ENCODE measurements at places on chromosomes 7 and 10.

GRCh38 chr10:44965651-44966097, 6.1 kb downstream of the RASSF4 start:
- DNase-seq: no peak

- DNase-seq: no peak
Measured at GRCh38 chr7:135697276-135698049, 30.5 kb downstream of the SLC13A4 start.

GRCh38 chr7:43108255-43109011, 4.0 kb upstream of the HECW1 start:
- DNase-seq: no peak

GRCh38 chr10:93211991-93212390, 138.3 kb downstream of the CYP26A1 start:
- DNase-seq: no peak

DNA sequence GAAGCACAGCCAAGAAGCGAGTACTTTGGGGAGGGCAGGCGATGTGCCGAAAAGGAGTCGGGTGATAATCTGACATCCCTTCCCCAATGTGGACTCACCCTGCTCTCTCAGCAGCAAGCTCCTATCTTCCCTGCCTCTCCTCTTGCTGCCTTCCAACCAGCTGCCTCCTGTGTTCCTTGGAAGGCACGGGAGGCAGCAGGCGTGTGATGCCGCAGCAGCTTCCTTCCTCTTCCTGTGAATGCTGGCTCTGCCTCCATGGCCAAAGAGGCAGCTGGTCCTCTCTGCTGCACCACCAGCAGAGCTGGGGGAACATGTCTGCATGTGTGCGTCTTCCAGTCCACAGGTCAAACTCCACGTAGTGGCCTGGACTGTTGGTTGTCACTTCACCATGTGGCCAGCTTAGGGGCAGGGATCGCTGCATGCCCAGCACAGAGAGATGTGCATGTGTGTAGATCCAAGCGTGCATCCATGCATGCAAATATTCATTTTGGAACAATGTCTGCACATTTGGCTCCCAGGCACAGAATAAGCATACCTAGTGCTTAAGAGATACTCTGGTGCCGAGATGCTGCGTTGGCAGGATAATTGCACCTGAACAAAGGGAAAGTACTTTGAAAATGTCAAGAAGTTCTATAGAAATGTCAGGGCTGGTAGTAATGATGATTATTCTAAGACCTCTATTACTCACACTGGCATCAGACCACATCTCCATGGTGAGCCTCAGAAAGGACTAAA, 499.8 kb downstream of the PLXNA4 start:
- DNase-seq: no peak

DNA sequence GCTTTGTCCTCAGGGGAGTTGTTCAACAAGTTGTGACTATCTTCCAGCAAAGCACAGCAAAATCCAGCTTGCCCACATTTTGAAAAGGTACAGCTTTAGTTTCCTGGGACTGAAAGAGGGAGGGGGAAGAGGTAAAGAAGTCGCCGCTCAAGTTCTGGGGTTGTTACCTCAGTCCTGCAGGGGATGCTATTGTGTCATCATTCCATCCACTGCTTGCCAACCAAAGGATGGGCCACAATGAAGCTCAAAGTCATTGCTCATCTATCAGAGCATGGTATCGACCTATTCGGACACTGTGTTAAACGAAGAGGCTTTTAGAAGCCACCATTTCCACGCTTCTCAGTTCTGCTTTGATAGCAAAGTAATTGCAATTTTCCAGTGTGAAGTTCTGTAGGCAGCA, 34.3 kb downstream of the NPY start:
- DNase-seq: no peak
